Fibroblast of the aortic adventitia (primary cell): ENCODE measurements at places on chromosomes 4 and X.

DNA sequence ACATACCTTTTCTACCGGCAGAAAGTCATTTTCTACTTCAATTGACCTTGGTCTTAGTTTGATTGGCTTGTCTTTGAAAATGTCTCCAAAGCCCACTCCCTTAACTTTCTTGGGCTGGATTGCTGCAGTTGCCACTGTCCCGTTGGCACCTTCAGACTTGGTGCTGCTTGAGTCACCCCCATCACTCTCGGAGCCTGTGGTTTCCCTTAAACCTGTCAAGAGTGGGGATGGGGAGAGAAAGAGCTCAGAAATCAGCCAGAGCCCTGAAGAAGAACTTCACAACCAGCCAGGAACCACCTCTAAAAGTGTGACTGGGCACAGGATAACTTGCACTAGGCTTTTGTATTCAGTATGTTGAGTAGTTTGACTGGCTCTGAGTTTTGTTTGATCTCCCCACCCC lies 168.5 kb upstream of the MAP3K15 start:
- no peak for DNase-seq

DNA sequence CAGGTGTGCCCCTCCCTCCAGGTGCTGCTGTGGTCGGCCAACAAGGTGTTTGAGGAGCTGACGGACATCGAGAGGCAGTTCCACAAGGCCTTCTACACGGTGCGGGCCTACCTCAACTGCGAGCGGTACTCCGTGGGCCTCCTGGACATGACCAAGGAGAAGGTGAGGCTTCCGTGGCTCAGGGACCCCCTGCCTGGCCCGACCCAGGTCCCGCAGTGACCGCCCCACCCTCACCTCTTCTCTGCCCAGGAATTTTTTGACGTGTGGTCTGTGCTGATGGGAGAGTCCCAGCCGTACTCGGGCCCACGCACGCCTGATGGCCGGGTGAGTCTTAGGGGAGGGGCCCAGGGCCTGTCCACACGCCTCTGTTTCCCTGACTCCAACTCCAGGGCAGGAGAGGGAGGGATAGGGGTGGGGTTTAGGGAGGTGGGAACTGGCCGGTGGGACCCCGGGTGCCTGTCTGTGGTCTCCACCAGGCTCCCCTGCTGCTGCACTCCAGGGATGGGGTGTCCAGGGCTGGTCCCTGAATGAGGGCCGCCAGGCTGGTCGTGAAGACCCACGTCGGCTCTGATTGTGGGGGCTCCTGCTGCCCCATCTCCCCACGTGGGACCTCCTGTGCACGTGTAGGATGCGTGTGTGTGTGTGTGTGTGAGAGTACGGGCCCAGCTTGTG lies 20.1 kb downstream of the ATP5ME start:
- DNase-seq: no peak

GRCh38 chr4:57490520-57491255 lies 380.5 kb upstream of the IGFBP7 start:
- DNase-seq: no peak

GRCh38 chr4:71206763-71207162 lies 132.1 kb upstream of the SLC4A4 start:
- no peak for DNase-seq

GRCh38 chrX:41526925-41527324 lies 79.8 kb downstream of the NYX start:
- DNase-seq: no peak

DNA sequence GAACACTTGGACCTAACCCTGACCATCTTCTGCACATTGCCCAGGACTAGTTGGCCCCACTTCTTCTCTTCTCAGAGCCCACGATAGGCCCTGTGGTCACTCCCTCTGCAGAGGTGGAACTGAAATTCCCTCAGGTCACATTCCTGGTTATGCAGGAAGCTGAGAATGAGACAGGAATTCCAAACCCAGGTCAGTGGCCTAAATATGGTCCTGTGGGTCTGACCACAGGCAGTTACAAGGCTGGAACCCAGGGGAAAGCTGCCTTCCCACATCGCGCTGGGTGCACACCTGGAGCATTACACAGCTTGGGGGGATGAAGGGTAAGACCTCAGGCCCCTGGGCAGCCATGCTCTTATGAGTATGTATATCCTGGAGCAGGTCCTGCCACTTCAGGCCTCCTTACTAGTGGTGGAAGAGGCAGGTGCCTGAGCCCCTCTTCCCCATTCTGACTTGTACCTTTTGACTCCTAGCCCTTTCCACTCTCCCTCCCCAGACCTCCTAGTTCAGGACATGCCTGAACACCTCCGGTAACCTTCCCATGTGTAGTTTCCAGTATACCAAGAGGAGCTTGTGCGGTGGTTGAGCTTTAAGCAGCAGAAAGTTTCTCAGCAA lies 173.5 kb downstream of the ASMT start:
- no peak for DNase-seq

GRCh38 chr4:120001850-120002249 lies 64.8 kb downstream of the MAD2L1 start:
- no peak for DNase-seq

- no peak for DNase-seq
Observed at GRCh38 chr4:72919937-72920336, 149.6 kb downstream of the COX18 start.

- peak; percentile 74 for DNase-seq
Observed at GRCh38 chr4:141768954-141769353, 132.6 kb downstream of the IL15 start.

- DNase-seq: no peak
Observed at GRCh38 chr4:42293967-42294813, 103.1 kb upstream of the SHISA3 start.

DNA sequence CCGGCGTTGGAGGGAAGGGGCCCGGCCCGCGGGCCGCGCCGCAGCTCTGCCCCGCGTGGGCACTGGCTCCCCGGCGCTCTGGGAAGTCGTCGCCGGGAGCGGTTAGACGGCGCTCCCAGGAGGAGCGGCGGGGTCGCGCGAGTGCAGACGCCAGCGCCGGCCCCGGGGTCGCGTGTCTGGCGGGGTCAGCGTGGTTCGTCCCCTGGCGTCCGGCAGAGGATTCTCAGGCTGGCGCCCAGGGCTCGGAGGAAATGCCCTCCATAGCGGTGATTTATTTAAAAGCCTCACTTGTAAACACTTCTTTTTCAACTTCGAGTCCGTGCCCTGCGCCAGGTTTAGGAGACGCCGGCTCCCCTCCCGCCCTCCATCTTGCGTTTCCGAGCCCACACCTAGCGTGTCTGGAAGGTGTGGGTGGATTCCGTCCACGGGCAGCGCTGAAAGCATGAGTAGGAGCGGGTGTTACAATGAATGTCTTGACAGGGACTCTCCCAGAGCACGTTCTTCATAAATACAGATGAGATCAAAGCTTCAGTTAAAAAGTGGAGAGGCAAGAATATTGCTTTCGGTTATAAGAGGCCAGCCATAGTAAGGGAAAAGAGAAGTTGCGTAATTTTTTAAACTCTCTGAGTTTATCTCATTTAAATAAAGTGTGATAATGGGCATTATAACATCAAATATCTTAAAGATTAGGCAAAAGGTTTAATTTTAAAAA lies 692 bp downstream of the FAM241A start:
- peak; percentile 49 for DNase-seq

DNA sequence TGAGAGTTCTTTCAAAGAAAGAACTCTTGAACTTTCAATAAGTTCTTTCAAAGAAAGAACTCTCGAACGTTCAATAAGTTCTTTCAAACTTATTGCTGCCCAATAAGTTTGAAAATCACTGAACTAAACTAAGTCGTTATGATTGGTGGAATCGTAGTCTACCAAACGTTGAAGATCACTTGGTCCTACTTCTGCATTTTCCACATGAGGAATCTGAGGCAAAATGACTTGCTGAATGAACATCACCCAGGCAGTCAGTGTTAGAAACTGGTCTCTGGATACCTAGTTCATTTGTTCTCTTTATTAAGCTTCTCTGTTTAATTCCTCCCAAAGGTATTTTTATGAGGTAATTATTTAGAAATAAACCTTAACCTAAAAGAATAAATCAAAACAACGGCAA lies 7.1 kb upstream of the CNOT6L start:
- no peak for DNase-seq

- no peak for DNase-seq
Observed at GRCh38 chr4:38123555-38123954, 163.4 kb downstream of the PTTG2 start.

- no peak for DNase-seq
Observed at GRCh38 chr4:170124406-170124805, 34.6 kb upstream of the AADAT start.

- DNase-seq: peak; percentile 6
Observed at GRCh38 chrX:78747489-78747888, at the start of gene LPAR4. LPAR4 (plus strand) TSS chrX:78747720; CDS start chrX:78754870, 7,150 bp downstream.

DNA sequence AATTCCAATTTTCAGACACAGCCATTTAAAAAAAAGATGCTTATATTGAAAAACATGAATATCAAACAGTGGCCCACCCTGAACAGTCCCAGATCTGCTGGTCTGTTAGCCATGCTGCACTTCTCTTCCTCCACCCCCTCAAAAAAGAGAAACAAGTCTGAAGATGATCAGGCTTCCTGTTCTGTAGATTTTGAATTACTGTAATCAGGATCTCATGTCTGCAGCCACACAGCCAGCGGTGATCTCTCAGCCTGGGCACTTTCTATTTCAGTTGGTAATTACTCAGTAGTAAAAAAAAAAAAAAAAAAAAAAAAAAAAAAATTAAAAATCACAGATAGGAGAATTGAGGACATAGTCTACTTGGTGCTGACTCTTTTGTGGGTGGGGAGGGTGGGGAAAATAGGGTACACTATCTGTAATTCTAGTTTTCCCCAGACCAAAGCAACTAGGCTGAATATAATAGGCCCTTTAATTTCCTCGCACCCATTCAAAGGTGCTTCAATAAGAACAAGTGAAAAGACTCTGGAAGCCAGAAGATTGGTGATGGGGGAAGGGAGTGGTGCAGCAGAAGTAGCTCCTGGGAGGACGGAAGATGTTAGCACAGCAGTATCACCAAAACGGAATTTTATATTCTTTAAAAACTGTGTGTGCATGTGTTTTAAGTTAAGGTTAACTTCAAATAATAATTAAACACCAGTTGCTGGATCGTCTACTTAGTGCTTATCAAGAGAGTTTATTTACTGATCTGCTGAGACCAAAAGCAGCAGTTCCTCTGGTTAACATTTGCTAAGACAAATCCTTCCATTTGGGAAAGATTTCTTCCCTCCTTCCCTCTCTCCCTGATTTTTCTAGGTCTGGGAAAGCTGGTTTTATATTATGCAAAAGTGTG lies 47.0 kb downstream of the SPRY1 start:
- no peak for DNase-seq

- no peak for DNase-seq
Observed at GRCh38 chrX:3520458-3520857, 174.0 kb upstream of the MXRA5 start.

- DNase-seq: no peak
Observed at GRCh38 chrX:40871385-40872082, 136.2 kb upstream of the MED14 start.

GRCh38 chr4:146943691-146944375 lies 1.8 kb downstream of the TTC29 start:
- no peak for DNase-seq

DNA sequence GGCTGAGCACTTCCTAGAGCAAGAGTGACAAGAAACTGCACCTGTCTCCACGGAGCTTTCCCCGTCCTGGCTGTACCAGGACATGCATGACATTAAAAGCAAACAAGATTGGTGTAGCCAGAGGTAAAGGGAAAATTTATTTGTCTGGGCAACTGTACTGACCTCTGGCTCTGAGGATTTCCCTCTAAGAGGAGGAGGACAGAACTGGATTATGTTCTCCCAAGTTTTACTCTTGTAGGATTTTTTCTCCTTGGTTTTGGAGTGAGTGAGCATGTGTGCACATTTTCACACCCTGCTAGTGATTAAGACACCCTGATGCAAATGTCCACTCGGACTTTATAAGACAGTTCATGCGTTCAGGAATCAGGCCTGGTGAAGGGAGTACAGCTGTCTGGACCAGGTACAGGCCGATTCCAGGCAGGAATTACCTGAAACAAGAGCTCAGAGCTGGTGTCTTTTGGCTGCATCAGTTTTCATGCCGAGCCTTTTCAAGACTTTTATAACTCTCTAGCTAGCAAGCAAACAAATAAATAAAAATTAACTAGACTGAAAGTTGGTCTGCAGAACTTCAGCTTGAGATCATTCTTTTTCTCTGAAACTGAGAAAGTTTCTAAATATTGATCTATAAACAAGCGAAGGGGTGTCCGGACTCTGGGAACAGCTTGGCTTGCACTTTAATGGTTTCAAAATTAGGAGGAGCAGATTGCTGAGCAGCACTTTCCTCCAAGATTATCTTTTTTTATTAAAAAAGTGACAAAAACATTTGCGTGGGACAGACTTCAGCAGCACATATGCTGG lies 51.3 kb upstream of the SPRY1 start:
- DNase-seq: no peak

DNA sequence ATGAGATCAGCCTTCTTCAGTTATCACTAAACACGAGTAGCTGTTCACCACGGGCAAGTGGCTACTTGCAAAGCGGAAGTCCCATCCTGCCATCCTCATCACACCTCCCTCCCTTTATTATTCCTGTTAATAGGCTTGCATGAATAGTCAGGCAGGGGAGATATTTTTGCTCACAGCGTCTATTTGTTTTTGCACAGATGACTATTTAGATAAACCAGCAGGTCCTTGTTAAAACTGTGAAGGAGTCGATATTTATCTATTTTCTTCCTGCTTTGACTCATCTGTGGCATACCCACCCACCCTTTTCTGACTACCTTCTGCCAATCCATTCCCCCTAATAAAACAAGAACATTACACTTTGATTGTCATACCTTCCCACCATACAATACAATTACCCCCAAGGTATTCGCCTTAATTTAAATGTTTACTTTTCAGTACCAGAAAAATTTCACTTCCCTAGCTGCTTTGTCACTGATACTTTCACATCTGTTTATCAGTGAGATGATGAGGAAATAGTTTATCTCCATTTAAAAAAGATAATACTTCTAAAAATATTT lies 96.6 kb upstream of the BANK1 start:
- DNase-seq: no peak

- DNase-seq: peak; percentile 30
Observed at GRCh38 chrX:24561121-24561520, 86.0 kb downstream of the PCYT1B start.

GRCh38 chrX:10016519-10017132 lies 49.5 kb downstream of the CLDN34 start:
- DNase-seq: peak; percentile 43

DNA sequence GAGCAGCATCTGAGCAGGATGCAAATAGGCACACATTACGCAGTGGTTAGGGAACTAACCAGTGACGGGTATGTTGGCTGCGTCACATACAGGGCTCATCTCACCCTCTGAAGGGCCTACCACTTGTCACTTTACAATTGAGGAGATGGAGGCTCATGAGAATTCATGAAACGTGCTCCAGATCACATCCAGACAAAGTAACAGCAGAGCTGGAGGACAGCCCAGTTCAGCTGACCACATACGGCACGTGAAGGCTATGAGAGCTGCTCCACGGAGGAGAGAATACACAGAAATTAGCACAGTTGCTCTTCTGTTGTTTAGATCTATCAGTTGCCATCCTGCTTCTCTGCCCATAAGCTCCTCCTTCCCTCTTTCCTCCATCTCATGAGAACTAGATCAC lies 78.4 kb downstream of the FAM9B start:
- DNase-seq: no peak
